ENCODE measurements at places on chromosomes 1 and 21.

DNA sequence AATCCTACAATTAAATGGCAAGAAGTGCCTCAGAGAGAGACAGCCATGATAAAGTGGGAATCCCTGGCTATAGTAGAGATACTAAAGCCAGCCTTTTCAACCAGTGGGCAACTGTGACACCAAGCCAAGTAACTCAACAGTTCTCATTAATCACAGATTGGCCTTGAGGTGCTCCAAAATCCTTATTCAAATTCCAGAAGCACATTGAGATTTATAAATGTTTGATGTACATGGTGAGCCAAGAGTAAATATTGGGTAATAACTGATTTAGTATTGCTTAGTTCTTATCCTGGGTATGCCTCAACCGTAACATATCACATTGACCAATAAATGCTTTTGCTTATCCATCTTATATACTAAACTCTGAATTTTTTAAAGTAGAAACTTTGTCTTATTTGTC, 17.1 kb downstream of the HAO2 start:
- no peak for DNase-seq

DNA sequence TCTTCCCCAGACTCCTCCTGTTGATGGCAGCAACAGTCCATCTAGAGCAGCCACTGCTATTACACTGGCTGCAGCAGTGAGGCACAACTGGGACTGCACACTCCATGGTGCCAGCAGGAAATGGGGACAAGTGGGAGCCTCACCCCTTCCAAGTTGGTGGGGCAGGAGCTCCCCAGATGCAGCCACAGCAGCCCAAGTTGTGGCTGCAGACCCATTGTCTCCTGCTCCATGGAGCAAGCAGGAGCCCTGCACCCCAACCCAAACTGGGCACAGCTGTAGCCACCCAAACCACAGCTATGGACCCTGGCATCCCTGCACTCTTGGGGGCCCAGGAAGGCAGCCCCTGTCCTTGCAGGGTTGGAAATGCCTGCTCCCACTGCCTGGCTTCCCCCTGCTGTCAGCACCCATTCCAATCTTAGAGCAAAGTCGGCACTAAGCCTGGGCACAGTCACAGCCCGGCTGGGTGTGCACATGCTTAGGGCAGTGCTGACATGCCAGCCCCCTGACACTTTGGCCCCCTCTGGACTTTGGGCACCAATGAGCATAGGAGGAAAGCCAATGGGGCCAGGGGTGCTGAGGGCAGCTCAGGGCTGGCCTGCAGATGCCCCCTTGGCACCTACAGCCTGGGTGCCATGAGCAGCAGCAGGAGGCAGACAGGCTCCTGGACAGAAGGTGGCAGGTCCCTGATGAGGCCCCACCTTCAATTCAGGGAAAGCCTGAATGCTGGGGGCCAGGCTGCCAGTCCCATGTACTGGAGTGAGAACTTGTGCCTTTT, 44.0 kb downstream of the MATN1 start:
- DNase-seq, result no peak

DNA sequence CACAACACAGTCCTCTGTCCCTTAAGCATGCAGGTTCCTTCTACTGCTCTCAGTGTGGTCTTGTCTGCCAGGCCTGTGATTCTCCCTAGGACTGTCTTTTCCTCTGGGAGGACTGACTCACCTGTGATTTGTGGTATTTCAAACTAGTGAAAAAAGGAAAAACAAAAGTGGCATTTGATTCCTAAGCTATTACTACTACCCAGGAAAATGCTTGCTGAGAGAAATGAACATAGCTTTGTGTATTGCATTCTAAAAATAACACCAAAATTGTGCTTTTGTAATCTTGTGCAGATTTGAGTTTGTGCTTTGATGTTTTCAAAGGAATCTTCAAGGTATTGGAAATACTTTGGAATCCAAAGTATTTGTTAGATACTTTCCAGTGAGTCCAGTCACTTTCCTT, 57.0 kb downstream of the GPR161 start:
- no peak for DNase-seq

DNA sequence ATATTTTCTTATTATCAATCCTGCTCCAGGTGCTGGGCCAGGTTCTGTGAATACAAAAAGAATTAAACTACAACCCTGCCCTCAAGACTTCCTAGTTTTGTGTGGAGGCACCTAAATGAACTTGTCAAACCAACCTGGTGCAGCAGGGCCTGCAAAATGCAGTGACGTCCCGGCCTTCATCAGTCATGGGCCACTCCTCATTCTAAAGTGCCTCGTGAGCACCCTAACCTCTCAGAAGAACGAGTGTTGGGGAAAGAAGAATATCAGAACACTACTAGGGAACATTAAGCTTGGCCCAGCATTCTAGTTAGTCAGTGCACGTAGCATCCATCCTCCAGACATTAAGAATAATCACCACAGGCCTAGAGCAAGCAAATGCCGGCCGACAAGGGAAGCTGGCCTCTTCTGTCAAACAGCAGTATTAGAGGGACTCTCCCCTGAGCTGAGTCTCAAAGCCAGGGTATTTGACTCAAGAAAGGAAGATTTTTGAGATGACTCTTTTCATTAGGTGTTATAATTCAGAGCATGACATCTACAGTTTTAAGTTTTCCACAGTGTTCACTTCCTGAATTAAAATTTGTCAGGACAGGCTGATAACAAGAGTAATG, 137.9 kb downstream of the SLC45A1 start:
- no peak for DNase-seq

GRCh38 chr1:37948841-37949240, 2.0 kb upstream of the INPP5B start:
- no peak for DNase-seq

DNA sequence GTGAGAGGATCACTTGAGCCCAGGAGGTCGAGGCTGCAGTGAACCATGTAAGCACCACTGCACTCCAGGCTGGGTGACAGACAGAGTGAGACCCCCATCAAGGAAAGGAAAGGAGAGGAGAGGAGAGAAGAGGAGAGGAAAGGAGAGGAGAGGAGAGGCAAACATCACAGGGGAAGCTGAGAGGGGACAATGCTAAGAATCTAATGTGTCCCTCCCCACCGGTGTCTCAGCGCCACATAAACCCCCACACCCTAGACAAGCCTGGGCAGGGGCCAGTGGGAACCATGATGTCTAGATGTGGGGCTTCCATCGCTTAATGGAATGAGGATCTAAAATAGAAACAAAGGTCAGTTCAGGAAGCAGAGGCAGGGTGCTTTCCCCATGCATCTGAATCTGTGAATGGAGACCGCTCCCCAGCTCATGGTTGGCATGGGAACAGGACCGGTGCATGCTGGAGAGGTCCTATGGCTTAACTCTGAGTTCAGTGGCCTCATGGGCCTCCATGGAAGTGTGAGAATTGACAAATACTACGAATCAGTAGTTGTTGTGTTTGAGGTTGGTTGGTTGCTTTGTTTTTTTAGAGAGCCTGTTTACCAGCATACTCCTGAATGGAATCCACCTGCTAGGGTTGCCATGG, 16.3 kb upstream of the LAPTM5 start:
- DNase-seq, result no peak

GRCh38 chr1:224641030-224641429, 24.9 kb downstream of the CNIH3 start:
- DNase-seq, result no peak

- DNase-seq, result no peak
These were observed 8.2 kb downstream of the P3H1 start for GRCh38 chr1:42758641-42759040.

- no peak for DNase-seq
These were observed 7.3 kb downstream of the C1orf174 start for GRCh38 chr1:3892748-3893147.

- DNase-seq, result no peak
These were observed 1.1 kb upstream of the KCNT2 start for GRCh38 chr1:196609370-196609737.

DNA sequence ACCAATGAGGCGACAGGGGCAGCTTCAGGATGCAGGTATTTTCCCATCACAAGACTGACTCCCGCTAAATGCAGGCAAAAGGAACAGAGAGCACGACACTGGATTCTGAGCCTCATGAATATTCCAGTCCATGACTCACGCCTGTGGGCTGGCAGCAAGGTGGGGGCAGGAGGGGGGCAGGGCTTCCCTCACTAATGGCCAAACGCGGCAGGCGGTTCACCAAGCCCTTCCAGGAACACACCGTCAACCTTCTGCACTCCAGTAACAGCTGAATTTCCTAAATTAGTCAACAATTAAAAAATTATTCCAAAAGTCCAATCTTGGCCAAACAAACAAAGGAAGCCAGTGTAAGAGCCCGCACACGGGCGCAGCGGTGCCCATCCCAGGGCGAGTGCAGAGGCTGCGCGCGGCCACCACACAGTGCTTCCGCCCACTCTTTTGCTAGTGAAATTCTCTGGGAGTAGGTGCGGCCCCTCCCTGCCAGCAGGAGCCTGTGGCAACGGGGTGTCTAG, 12.5 kb upstream of the GPR153 start:
- no peak for DNase-seq
